Suppressor macrophage treated with lipopolysaccharide for 1 hour (primary cell): ENCODE measurements at places on chromosomes 4 and X.
A peak's percentile ranks its signal among the peaks of the same experiment; 100 is the strongest.

- no peak for DNase-seq
Observed at GRCh38 chrX:39029221-39029620, 228.0 kb downstream of the MID1IP1 start.

DNA sequence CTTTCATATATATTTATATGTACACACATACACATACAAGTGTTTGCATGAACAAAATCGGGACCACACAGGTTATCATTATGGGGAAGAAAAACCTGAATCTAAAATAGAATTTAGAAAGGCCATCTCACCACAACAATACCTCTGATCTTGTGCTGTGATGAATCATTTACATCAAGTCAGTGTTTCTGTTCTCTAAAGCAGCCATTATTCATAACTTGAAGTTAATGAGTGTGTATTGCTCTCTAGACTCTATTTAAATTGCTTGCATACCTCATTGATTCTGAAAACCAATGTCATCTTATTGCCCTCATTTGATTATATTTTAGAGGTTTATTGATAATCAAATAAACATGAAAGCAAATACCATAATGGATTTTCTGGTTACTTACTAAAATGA is 71.6 kb downstream of the FAM114A1 start:
- no peak for DNase-seq

GRCh38 chr4:87950493-87950892 is 25.0 kb upstream of the SPP1 start:
- DNase-seq: no peak

GRCh38 chrX:21374994-21375707 is 933 bp downstream of the CNKSR2 start:
- peak; percentile 0 for DNase-seq

GRCh38 chr4:95304898-95305297 is 243.9 kb downstream of the UNC5C start:
- DNase-seq: no peak

DNA sequence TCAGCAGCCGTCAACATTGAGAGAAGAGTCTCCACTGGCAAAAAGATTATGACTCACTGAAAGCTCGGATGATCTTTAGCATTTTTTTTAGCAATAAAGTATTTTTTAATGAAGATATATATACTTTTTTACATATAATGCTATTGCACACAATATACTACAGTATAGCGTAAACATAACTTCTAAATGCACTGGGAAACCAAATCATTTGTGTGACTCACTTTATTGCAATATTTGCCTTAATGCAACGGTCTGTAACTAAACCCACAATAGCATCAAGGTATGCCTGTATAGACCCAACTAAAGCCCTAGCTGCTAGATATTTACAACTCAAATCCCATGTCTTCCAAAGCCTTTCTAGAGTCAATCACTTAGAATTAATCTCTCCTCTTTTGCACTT is 52.3 kb upstream of the EDNRA start:
- DNase-seq: no peak
